ENCODE measurements at places on chromosomes 7 and 10.

GRCh38 chr7:26843705-26844104 lies 20.7 kb downstream of the SKAP2 start:
- no peak for DNase-seq

DNA sequence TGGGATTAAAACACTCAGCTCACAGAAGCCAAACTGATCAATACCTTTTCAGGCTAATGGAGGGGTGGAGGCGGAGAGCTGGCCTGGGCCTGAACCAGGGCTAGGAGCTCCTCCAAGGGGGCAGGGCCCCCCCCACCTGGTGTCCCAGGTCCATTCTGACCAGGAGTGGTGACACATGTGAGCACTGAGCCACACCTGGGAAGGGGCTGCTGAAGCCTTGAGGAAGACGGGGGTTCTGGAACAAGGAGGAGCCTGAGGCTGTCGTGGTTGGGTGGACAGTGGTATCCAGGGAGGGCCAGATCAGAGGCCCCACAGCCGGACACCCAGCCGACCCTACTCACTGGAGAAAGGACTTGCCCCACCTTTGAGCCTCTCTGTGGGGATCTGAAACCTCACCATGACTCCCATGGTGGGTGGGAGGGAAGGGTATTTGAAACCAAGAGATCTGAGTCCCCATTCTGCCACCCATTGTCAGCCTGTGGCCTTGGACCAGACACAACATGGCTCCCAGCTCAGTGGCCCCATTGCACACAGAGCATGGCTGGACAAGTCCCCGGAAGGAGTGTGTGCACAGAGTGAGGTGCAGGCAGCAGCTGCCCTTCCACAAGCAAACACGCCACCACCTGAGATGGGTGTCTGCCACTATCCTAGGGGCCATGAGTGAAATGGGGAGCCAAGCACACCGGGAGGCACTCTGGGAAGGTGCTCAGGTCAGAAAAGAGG lies 12.4 kb downstream of the TMEM273 start:
- DNase-seq = no peak

- no peak for DNase-seq
Measured at GRCh38 chr10:96830511-96831199, 1.4 kb upstream of the LCOR start.

GRCh38 chr7:21317966-21318915 lies 109.6 kb upstream of the SP4 start:
- no peak for DNase-seq

DNA sequence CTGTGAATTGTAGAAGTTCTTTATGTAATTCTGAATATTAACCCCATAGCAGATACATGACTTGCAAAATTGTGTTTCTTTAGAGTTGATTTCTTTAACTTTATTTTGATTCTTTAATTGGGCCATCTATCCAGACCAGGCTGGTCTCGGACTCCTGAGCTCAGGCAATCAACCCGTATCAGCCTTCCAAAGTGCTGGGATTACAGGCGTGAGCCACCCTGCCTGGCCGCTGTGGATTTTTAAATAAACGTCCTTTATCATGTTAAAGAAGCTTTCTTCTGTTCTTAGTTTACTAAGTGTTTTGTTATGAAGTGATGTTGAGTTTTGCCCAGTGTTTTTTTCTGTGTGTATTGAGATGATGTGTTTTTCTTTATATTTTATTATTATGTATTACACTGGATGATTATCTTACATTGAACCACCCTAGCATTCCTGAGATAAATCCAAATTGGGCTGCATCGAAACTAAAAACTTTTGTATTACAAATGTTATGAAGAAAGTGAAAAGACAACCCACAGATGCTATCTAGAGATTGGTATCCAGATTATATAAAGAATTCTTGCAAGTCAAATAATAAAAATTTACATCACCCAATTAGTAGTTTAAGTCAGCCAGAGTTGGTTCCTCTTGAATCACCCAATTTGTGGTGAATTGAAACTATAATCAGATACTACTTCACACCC lies 118.1 kb downstream of the TPST1 start:
- DNase-seq = no peak

DNA sequence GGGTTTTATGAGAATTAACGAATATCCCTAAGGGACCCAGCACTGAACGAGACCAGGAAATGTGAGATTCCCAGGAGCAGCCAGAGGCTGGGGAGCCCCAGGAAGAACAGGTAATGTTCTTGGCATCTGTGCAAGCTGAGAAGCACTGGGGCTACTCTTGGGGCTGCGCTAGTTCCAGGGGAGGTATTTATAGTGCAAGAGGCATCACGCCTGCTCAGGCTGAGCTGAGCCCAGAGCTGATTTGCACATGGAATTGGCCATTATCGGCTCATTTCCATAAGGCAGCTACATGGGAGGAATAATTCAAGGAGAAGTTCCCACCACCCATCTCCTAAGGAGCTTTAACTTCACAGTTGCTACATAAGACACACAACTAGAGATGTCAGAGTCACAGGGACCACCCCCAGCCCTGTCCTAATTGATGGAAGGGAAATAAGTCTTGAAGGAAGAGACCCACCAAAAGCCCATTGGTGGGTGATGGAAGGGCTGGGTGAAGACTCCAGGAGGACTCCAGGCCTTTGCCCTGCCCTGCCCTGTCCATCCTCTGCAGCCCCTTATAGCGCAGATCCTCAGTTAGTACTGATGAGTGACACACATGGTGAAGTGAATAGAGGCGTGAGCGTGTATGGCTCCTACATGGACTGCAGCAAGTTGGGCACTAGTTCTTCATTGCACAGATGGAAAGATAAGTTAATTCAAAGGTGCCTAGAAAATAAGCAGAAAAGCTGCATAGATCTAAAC lies 178.9 kb downstream of the GRID1 start:
- DNase-seq = no peak

DNA sequence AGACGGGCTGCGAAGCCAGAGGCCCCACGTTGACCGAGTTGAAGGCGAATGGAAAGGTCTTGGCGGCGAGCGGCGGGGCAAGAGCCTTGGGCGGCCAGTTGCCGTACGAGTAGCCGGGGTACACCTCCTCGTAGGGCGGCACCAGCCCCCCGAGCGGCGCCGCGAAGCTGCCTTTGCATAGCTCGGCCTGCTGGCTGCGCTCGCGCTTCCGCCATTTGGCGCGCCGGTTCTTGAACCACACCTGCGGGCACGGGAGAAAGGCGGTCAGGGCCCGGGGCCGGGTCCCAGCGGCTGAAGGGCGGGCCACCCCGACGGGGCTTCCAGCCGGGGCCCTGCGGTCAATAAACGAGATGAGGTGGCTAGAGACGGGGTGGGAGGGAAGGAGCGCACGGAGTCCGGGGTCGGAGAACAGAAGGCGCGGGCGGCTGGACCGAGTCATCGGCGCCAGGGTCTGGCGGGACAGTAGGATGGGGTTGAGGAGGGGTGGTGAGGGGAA lies 4.8 kb downstream of the ELOVL3 start:
- no peak for DNase-seq

GRCh38 chr7:71112436-71112835 lies 19.5 kb upstream of the GALNT17 start:
- no peak for DNase-seq

DNA sequence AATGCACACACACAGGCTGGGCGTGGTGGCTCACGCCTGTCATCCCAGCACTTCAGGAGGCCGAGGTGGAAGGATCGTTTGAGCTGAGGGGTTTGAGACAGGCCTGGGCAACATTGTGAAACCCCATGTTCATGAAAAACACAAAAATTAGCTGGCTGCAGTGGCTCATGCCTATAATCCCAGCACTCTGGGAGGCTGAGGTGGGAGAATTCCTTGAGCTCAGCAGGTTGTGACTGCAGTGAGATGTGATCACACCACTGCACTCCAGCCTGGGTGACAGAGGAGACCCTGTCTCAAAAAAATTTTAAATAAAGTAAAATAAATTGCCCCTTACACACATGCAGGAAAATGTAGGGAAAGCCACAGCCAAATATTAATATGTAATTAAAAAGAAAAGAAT lies 44.1 kb downstream of the RNF32 start:
- DNase-seq = no peak

Data from foreskin melanocyte (primary cell).